ENCODE measurements at places on chromosomes 5 and 9.

DNA sequence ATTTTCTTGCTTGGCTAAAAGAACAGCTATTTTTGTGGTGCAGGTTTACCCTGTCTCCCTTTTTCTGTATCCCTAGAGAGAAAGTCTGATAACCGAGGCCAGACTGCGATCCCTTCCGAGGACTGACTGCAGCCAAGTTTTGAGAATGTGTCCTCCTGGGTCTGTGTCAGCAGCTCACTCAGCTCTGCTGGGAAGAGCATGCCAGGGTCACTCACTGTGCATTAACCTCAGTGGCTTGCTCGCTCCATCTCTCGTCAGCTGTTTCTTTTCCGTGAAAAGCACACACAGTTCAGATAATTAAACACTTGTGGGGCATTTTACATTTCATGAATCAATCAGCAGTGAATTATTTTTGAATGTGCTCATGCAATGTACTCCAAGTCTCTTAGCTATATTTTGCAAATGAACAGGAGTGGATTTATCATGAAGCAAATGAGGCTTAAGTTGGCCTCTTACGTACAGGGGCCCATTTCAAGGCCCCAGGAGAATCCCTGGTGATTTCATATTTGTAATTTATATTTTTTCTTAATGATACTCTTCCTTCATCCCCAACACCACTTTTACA is 252.1 kb downstream of the SMARCA2 start:
- DNase-seq, result no peak

- DNase-seq, result no peak
These were observed 113.7 kb upstream of the EPB41L4A start for GRCh38 chr5:112532654-112533360.

GRCh38 chr9:100286257-100286656 is 66.5 kb downstream of the TEX10 start:
- DNase-seq, result no peak

- DNase-seq, result no peak
These were observed 32.8 kb downstream of the GALNT10 start for GRCh38 chr5:154223320-154223719.

GRCh38 chr9:68919661-68920060 is 94.3 kb downstream of the PRKACG start:
- DNase-seq, result no peak

DNA sequence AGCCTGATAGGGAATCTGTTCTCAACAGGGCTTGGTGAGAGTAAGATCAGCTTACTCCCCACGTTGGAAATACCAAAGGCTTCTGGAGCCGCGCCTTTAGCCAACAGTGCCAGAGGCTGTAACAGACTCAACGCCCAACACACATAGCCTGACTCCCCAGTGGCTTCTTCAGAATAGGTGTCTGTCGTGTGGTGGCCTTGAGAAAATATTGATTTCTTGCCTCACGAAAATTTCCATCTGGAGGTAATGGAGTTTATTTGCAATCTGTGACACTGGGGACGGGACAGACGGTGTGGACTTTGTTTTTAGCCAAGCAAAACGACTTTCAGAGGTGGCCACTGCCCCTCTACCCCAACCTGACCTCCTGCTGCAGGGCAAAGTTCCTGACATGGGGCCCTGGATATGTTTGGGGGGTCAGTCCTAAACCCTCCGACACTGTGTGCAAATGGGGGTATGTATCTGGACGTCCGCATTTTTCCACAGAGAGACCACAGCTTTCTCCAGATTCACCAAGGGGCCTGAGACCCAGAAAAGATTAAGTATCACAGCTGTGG is 189.3 kb downstream of the CDK5RAP2 start:
- no peak for DNase-seq

GRCh38 chr5:175654339-175654738 is 3.5 kb upstream of the HRH2 start:
- DNase-seq, result no peak

- DNase-seq, result no peak
These were observed 7.6 kb downstream of the GRIN1 start for GRCh38 chr9:137146527-137146918.

DNA sequence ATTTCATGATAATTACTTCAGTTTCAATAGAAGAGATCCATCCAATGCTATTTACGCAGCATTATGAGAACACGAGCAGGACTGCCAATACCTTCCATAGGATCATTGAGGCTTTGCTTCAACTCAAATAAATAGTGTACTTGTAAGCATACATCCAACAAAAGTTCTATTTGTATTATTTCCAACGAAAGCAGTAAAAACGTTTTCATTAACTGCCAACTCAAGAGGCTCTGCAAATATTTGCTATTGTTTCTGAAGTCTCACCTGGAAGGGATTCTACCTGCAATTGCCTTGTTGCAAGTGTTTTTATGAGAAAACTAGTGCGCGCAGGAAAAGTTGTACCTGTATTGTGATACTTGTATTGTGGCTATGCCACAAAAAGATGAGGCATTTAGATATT is 11.0 kb upstream of the GNPDA1 start:
- no peak for DNase-seq
